Stimulated activated CD4-positive, alpha-beta T cell treated with anti-CD3 and anti-CD28 coated beads, TNF-alpha, amount 100 ng/mL, for 24 hours (primary cell): ENCODE measurements at places on chromosomes 16 and 17.

DNA sequence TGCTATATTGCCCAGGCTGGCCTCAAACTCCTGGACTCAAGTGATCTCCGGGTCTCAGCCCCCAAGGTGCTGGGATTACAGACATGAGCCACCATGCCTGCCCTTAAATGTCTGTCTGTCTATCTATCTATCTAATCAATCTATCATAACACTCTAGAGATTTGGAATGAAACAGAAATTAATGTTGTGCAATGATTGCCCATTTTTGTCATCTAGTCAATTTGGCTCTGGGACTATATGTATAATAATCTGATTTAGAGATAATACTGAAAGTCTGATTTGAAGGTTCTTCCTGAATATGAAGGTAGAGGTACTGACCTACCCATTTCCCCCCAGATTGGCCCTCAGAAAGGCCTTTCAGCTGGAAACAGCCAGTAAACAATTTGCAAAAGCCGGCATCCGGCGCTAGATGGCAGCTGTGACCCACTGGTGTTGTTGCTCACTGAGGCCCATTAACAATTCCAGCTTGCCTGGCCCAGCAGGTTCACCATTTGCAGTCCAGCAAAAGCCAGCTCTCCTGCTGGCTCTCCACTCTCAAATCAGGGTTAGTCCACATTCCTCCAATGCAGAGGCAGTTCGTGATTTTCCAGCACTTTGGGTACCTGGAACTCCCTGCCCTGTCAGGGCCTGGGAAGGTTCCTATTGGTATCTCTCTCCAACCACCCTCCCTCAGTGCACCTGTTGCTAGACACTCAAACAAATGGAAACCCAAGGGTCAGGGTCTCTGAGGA lies 22.9 kb upstream of the C16orf87 start:
- peak; percentile 42 for DNase-seq

- DNase-seq, result no peak
These were observed 18.4 kb downstream of the SLC35G3 start for GRCh38 chr17:35175638-35176415.

- DNase-seq, result no peak
These were observed 1.0 kb downstream of the RSPRY1 start for GRCh38 chr16:57186872-57187854.

DNA sequence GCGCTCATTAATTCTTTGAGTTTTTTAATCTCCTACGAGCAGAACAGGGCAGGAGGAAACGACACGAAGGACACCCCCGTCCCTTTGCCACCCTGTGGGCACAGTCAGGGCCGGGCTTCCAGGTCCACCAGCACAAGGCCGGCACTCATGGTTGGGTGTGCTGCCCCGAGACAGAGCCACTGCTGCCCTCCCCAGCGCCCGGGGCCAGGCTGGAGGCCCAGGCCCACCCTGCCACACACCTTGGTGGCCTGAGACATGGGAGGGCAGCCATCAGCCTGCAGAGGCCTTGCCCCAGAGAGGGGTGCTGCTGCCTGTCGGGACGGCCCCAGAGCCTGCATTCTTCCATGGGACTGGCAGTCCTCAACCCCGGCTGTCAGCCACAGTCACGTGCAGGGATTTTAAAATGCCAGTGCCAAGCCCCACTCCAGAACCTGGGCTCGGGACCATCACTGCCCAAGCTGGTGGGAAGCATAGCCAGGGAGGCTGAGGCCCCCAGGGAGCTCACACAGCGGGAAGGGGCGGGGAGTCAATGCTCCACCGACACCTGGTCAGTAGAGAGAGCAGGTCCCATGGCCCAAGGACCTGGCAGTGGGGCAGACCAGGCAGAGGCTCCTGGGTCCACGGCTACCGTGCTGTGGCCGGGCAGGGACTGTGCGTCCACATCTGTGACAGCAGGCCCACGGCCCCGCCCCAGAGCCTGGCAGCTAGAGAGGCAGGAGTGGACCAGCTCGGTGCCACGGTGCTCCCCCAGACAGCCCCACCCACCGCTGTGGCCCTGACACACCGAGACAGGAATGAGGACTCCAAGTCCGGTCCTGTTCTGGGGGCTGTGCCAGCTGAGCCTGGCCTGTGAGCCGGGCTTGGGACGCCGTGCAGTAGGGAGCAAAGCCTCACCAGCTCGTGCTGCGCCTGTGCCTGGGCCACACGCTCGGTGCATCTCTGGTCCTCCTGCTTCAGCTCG lies 27.5 kb downstream of the CEP131 start:
- no peak for DNase-seq

- no peak for DNase-seq
These were observed 38.1 kb upstream of the RHOT1 start for GRCh38 chr17:32104158-32104557.

GRCh38 chr16:23258919-23259237 lies 43.2 kb upstream of the SCNN1B start:
- DNase-seq, result no peak

DNA sequence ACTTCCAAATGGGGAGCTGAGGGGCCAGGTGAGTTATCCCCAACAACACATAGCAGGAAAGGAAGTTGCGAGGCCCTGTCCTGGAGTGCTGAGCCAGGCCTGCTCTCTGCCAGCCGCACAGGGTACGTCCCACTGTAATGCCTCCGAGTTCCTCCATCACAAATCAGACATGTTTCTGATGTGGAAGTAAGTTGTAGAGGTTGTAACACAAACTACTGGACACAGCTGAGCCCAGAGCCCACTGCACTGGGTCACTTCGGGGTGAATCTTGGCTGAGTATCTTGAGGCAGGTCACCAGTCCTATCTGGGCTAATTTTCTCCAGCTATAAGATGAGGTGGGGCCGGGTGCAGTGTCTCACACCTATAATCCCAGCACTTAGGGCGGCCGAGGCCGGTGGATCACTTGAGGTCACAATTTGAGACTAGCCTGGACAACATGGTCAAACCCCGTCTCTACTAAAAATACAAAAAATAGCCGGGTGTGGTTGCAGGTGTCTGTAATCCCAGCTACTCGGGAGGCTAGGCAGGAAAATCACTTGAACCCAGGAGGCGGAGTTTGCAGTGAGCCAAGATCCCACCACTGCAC lies 100.8 kb upstream of the CDH5 start:
- DNase-seq, result no peak

- DNase-seq, result no peak
These were observed 209.7 kb downstream of the MSI2 start for GRCh38 chr17:57466017-57466471.

GRCh38 chr16:85833219-85833920 lies 33.9 kb downstream of the COX4I1 start:
- no peak for DNase-seq

DNA sequence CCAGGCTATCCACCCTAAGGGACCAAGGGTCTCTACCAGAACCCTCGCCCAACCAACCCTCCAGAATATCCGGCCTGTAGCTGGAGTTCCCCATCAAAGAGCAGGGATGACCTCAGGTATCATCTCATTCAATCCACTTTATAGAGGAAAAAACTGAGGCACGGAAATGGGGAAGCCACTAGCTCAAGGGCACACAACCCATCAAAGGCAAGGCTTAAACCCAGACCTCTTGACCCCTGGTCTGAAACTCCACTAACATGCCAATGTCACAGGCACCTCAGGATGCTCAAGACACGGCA lies 1.6 kb downstream of the TBC1D10B start:
- DNase-seq, result no peak

- DNase-seq, result no peak
These were observed 66.3 kb upstream of the CDH8 start for GRCh38 chr16:62102588-62102987.

GRCh38 chr17:10135539-10136257 lies 62.7 kb downstream of the GAS7 start:
- DNase-seq, result no peak

DNA sequence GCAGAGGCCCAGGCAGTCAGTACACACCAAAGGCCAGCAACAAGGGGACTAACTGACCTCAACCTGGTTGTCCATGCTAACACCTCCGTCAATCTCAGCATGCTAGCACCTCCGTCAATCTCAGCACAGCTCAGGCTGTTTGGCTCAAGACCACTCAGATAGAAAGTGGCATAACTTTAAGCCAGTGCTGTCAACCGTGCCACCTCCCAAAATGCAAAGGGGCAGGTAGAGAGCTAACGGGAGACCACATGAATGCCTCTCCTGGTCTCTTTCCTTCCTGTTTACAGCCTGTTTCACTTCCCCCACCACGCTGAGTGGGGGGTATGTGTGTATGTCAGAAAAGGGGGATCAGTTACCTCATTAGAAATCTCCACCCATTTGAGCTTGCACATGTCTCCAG lies 3.3 kb downstream of the UBTF start:
- DNase-seq, result no peak

DNA sequence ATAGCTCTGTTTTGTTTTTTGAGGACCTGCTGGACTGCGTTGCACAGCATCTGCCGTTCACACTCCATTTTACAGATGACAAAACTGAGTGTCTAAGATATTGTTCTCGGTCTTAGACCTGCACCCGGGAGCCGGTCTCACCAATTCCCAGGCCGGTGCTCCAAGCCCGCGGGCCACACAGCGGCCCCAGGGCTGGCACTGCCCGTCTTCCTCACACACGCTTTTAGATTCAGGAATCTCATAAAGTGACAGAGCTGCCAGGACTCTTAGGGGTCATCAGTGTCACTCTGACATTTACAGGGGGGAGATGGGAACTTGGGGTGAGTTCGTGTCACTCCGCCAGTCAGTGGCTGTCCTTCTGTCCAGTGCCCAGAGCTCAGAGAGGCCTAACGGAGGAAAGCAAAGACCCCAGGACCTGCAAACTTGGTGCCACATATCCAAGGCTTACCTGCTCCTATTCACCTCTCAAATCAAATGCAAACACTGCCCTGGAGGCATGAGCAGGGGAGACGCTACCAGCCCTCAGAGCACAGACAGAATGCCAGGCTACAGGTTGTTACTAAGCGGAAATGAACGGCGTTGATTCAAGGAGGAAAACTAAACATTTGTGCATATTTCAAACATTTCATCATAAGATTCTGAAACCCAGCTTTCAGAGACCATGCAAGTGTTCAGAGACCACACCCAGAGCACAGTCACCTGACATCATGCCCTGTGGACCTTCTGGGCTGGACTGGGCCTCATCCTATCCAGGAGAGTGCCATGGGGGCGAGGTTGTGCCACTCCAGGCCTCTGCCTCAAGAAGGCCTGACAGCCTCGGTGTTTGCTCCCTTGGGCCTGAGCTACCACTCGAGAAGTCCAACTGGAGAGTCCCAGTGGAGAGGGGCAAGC lies 29.5 kb downstream of the TNFRSF13B start:
- no peak for DNase-seq

- DNase-seq, result no peak
These were observed 46.6 kb downstream of the HOXB1 start for GRCh38 chr17:48484256-48484655.

DNA sequence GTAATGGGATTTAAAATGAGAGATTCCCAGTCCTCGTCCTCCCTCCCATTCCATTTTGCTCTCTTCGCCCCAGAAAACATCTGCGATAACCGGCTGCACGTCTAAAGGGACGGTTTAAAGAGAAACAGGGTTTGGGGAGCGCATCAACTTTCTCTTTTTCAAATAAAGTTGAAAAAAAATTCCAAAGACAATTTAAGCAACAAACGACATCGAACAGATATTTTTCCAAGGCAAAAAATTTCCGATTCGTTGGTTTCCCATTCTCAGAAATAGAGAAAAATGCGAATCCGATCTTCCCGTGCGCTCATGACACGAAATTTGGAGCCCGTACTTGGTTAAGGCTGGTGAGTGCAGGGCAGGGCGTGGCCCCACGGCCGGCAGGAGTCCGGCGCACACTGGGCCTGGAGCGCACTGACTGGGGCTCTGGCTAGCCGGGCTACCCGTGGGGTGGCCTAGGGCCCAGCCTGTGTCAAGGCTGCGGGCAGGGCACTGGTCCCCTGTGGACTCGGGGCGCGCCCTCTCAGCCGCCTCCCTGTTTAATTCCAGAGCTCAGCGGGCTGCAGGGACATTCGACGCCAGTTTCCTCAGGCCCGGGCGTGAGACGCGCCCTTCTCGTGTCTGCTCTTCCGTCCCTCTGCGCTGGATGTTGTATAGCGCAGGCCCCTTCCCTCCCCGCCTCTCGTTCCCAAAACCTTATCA lies 17.9 kb upstream of the ZFHX3 start:
- DNase-seq, result no peak

GRCh38 chr17:44752953-44753861 lies 5.6 kb upstream of the ADAM11 start:
- no peak for DNase-seq

GRCh38 chr17:71764505-71764904 lies 356.3 kb upstream of the SOX9 start:
- no peak for DNase-seq

DNA sequence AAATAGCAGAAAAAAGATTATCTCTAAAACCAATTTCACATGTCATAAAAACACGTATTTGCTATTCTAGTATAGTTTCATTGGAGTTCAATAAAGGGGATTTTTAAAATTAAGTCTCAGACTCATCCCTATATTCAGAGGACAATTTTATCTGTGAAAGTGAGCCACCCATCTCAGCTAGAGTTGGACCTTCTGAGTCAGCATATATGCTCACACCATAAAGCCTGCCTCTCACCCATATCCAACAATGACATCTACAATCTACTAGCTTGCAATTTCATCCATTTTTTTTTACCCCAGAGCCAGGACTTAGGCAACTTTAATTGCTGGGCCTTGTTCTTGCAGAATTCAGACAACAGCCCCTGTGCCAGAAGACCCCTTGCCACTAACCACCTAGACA lies 165.3 kb upstream of the DYNLRB2 start:
- DNase-seq, result no peak

GRCh38 chr17:14469971-14470370 lies 169.1 kb downstream of the HS3ST3B1 start:
- no peak for DNase-seq

- DNase-seq, result no peak
These were observed 74.9 kb upstream of the HS3ST2 start for GRCh38 chr16:22739077-22739476.

- no peak for DNase-seq
These were observed 85.6 kb downstream of the SOX9 start for GRCh38 chr17:72206376-72206775.

DNA sequence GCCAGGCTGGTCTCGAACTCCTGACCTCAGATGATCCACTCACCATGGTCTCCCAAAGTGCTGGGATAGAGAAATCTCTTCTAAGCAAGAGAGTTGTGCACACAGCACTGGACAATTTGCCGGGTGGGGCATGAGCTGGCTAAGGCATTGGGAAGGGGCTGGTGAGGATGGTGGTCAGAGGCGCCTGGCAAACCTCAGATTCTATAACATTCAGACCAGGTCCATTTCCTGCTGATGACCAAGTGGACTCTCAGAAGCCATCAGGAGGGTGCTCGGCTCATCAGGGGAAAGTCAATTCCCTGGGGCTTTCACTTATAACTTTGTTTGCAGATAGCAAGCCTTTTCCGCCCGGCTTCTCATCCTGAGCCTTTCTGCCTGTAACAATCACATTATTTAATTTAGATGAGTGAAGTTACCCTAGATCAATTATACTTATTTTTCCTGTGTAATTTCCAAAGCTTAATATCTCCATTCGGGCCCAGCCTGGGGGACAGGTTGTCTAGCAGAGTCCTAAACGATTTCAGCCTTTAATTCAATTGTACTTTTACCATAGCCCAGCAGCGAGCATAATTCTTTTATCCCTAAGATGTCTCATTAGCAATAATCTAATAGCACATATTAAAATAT lies 15.0 kb upstream of the SLC6A2 start:
- DNase-seq, result no peak
